Natural killer cell treated with Interleukin-12 subunit alpha and Interleukin-12 subunit beta and Interleukin-15 and Interleukin-18, amount 100 ng/mL, for 72 hours (primary cell): ENCODE measurements at places on chromosomes 6 and 20. TPM values are rescaled to one million over a fixed set of nuclear protein-coding genes. Genes with fewer than 3 reads are reported as not detected.

DNA sequence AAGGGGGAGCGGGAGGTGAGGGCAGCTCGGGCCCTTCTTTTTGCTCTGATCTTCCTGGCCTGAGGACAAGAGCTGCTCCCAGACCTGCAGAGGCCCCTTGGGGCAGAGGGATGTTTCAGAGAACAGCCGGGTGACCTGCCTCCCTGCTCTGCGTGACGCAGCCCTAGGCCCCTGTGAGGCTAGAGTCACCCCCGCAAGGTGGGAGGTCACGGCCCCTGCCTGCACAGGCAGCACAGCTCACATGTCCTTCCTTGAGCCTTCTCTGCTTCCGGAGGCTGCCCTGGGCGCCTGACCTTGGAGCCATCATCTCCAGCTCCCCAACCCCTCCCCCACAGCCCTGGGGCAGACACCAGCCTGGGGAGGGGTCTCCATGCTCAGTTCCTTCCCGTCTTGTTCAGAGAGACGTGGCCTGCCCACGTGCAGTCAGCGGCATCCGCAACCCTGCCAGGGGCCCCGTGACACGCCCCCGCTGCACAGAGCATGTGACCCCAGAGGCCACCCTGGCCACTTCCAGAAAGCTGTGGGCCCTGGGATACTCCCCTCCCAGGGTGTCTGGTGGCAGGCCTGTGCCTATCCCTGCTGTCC, at the start of gene BIRC7:
BIRC7 (plus strand) TSS at position 507 of the 585 bp plus-strand sequence. CDS start 192 bp downstream, outside the sequence.
- no peaks in the 10 kb centered on the region for H3K4me1 ChIP-seq
- peaks cover 19% of the 10 kb centered on the region for H3K27me3 ChIP-seq
- H3K4me3 ChIP-seq, result no peak within 1 kb of the TSS
- no peaks in the 10 kb centered on the region for H3K36me3 ChIP-seq
- no peak for DNase-seq

DNA sequence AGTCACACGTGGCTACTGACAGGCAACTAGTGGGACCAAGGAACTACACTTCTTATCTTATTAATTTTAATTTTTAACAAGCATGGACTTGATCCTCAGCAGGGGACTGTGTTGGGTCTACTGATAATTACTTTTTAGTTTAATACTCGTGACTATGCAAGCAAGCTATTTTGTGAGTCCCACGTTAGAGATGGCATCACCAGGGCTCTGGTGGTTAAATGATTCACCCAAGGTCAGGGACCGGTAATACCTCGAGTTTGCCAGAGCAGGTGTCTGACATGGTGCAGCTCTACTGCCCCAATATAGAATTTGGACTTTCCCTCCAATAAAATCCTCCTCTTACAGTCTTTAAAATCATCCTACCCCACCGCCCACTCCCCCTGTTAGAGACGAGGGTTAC, 98.6 kb upstream of the RIN2 start:
- H3K27me3 ChIP-seq, result peaks cover 20% of the 10 kb centered on the region
- DNase-seq, result no peak
- no peaks in the 10 kb centered on the region for H3K4me1 ChIP-seq
- no peak overlapping the region for H3K4me3 ChIP-seq
- H3K27ac ChIP-seq, result no peak overlapping the region
- no peaks in the 10 kb centered on the region for H3K36me3 ChIP-seq

- peaks cover 30% of the 10 kb centered on the region for H3K36me3 ChIP-seq
- no peaks in the 10 kb centered on the region for H3K27me3 ChIP-seq
- H3K4me3 ChIP-seq, result no peak overlapping the region
- H3K27ac ChIP-seq, result peak overlapping the region; percentile 13
These were observed 23.3 kb downstream of the RNF146 start for GRCh38 chr6:127289934-127290333.

- no peaks in the 10 kb centered on the region for H3K27me3 ChIP-seq
- no peaks in the 10 kb centered on the region for H3K4me1 ChIP-seq
- peak; percentile 12 for DNase-seq
These were observed 14.6 kb upstream of the CDK5RAP1 start for GRCh38 chr20:33415948-33416347.

DNA sequence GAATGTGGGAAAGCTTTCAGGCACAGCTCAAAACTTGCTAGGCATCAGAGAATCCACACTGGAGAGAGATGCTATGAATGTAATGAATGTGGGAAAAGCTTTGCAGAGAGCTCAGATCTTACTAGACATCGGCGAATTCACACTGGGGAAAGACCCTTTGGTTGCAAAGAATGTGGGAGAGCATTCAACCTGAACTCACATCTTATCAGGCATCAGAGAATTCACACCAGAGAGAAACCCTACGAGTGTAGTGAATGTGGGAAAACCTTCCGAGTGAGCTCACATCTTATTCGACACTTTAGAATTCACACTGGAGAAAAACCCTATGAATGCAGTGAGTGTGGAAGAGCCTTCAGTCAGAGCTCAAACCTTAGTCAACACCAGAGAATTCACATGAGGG, 8.7 kb downstream of the ZNF165 start:
- no peaks in the 10 kb centered on the region for H3K4me1 ChIP-seq
- H3K4me3 ChIP-seq, result no peak overlapping the region
- peaks cover 17% of the 10 kb centered on the region for H3K27me3 ChIP-seq
- no peak overlapping the region for H3K27ac ChIP-seq
- peaks cover 31% of the 10 kb centered on the region for H3K36me3 ChIP-seq

GRCh38 chr20:63940472-63941266, 15.5 kb downstream of the UCKL1 start:
- DNase-seq, result no peak
- peaks cover 14% of the 10 kb centered on the region for H3K4me1 ChIP-seq
- peak overlapping the region; percentile 55 for H3K4me3 ChIP-seq
- H3K27ac ChIP-seq, result peak overlapping the region; percentile 49
- no peaks in the 10 kb centered on the region for H3K36me3 ChIP-seq

DNA sequence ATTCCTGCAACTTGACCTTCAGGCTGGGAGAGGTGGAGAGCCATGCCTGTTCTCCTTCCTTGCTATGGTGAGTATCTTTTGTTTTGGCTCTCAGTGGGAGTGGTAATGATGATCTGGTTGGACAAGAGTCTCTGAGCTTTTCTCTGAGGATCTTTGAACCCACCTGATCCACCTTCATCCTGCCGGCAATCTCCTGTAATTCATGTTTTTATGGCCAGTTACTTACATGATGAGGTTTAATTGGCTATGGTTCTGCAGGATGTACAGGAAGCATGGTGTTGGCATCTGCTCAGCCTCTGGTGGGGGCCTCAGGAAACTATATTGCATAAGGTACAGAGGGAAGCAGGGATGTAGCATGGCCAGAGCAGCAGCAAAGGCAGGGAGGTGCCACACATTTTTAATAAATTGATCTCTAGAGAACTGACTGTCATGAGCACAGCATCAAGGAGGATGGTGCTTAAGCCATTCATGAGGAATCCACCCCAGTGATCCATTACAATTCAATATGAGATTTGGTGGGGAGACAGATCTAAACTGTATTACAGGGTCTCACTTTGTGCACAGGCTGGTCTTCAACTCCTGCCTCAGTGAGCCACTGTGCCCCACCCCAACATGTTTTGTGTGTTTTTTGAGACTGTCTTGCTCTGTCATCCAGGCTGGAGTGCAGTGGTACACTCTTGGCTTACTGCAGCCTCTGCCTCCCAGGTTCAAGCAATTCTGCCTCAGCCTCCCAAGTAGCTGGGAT, 10.0 kb downstream of the HSPA1B start:
- H3K4me1 ChIP-seq, result peaks cover 36% of the 10 kb centered on the region
- H3K36me3 ChIP-seq, result peaks cover 28% of the 10 kb centered on the region
- H3K27me3 ChIP-seq, result no peaks in the 10 kb centered on the region
- peak overlapping the region; percentile 90 for H3K4me3 ChIP-seq

GRCh38 chr6:150925976-150926375, 60.5 kb downstream of the MTHFD1L start:
- H3K36me3 ChIP-seq, result peaks cover 7% of the 10 kb centered on the region
- H3K27me3 ChIP-seq, result no peaks in the 10 kb centered on the region
- H3K4me3 ChIP-seq, result no peak overlapping the region
- no peaks in the 10 kb centered on the region for H3K4me1 ChIP-seq

DNA sequence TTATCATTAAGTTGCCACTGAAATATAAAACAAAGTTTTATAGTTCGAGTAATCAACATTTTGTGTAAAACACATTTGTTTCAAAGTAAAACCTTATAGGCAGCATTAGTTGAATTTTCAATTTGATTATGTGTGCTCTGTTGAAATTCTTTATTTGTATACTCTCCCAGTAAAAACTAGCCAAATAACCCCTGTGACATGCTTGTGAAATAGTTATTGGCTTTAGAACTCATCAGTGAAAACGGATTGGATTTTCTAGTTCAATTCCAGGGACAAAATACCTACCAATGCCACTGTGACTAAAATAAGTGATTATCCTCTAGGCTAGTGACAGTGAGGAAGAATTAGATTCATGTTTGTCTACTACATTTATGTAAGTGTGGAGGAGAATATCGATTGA, 212.9 kb downstream of the TMEM200A start:
- H3K4me3 ChIP-seq, result no peak overlapping the region
- no peaks in the 10 kb centered on the region for H3K27me3 ChIP-seq
- peaks cover 37% of the 10 kb centered on the region for H3K4me1 ChIP-seq
- H3K27ac ChIP-seq, result peak overlapping the region; percentile 60

GRCh38 chr20:58450254-58450653, 61.2 kb downstream of the VAPB start:
- peaks cover 16% of the 10 kb centered on the region for H3K4me1 ChIP-seq
- no peak overlapping the region for H3K27ac ChIP-seq
- peaks cover 14% of the 10 kb centered on the region for H3K36me3 ChIP-seq
- no peak overlapping the region for H3K4me3 ChIP-seq
- no peaks in the 10 kb centered on the region for H3K27me3 ChIP-seq

GRCh38 chr20:9021699-9022098, 47.2 kb upstream of the PLCB4 start:
- peaks cover 7% of the 10 kb centered on the region for H3K27me3 ChIP-seq
- DNase-seq, result no peak
- no peak overlapping the region for H3K4me3 ChIP-seq
- H3K36me3 ChIP-seq, result no peaks in the 10 kb centered on the region
- no peak overlapping the region for H3K27ac ChIP-seq

DNA sequence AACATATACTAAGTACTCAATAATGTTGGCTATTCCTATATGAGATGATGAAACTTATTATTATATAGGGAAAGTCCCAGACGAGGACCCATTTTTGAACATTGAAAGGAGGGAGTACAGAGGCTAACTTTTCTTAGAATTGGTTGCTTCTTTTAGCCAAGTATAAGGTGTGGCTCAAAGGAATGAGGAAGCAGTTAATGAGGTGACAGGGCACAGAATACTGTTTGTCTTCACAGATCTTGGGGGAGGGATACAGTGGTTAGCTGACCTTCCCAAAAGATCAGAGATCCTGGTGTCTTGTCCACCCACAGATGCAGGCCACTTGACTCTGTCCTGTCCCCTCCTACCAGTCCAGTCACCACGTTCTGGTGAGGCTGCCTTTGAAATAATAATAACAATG, 67.8 kb upstream of the EPB41L1 start:
- H3K4me1 ChIP-seq, result peaks cover 7% of the 10 kb centered on the region
- DNase-seq, result no peak
- H3K4me3 ChIP-seq, result no peak overlapping the region
- H3K36me3 ChIP-seq, result no peaks in the 10 kb centered on the region
- no peak overlapping the region for H3K27ac ChIP-seq

DNA sequence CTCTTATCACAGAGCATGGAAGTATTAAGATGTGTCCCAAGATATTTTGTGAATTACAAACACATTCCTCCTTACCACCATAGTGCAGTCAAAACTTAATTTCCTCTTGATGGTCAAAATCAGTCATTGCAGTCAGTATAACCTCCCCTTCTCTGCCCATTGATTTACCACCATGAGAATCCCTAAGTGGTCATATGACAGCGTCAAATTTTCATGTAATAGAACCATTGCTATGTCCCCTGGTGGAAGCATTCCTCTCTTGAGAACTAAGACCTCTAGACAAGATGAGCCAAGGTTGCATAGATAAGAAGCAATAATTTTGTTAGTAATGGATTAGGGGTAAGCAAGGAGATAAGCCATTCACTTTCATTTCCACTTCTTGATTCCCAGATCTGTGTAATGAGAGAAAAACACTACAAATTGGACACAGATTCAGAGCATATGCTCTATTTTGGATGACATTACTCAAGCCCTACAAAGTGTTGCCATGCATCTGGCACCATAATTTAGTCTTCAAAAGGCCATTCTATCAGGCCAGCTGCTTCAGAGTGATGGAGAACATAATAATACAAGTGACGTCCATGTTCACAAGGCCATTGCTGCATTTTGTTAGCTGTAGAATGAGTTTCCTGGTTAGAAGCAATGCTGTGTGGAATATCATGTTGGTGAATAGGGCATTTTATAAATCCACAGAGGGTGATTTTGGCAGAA, 49.6 kb upstream of the PDE7B start:
- H3K27me3 ChIP-seq, result no peaks in the 10 kb centered on the region
- no peak overlapping the region for H3K27ac ChIP-seq
- no peak overlapping the region for H3K4me3 ChIP-seq

DNA sequence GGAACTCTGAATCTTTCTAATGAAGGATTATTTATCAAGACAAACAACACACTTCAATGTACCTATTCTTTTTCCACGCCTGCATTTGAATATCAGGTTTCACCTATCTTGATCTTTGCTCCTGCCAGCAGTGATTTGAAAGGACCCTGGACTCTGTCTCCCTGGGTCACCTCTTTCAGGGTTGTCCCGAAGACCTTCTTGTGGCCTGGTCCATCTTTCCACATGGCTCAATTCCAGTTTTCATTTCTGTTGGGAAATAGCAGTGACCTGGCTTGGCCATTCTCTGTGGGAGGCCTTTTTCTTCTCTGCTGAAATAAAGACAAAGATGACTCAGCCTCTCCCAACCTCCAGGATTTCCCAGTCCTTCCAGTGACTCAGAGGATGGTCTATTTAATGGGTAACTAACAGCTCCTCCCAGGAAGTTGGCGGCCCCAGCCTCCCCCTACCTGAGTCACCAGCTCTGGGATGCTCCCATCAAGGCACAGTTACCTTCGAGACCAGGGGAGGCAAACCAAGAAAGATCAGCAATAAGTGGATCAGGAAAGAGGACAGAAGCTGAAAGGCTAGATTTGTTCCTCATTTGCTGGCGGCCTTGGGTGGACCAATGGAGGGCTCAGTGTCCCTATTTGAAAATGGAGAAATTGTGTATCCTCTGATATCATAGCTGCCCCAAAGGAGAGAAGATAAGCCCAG, 120.2 kb upstream of the RNF24 start:
- no peak overlapping the region for H3K27ac ChIP-seq
- no peaks in the 10 kb centered on the region for H3K36me3 ChIP-seq
- no peak overlapping the region for H3K4me3 ChIP-seq
- no peak for DNase-seq
- H3K27me3 ChIP-seq, result peaks cover 32% of the 10 kb centered on the region
- peaks cover 10% of the 10 kb centered on the region for H3K4me1 ChIP-seq

DNA sequence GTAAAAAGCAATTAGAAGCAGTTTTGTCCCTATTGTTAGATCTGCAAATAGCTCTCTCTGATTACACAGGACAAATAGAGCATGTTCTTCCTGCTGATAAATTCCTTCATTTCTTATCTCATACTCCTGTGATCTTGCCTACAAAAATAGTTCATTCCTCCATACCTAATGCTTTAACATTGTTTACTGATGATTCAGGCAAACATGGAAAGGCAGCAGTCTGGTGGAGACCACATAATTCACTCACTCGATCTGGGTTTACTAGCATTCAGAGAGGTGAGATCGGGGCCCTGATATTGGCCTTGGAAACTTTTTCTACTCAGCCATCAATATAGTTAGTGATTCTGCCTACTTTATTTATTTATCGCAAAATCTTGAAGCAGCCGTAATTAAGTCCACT, 20.2 kb downstream of the HLA-DPA1 start:
- no peak overlapping the region for H3K4me3 ChIP-seq
- no peak overlapping the region for H3K27ac ChIP-seq
- peaks cover 20% of the 10 kb centered on the region for H3K27me3 ChIP-seq
- no peaks in the 10 kb centered on the region for H3K36me3 ChIP-seq

- peaks cover 24% of the 10 kb centered on the region for H3K36me3 ChIP-seq
- no peak for DNase-seq
- peak overlapping the region; percentile 30 for H3K4me3 ChIP-seq
- H3K4me1 ChIP-seq, result peaks cover 7% of the 10 kb centered on the region
- H3K27ac ChIP-seq, result peak overlapping the region; percentile 8
- H3K27me3 ChIP-seq, result peaks cover 2% of the 10 kb centered on the region
These were observed 200.5 kb upstream of the CDYL start for GRCh38 chr6:4575714-4576113.

Gene KCNK16
- total RNA-seq, result not detected

Gene CYP21A2
- total RNA-seq, result 1.3 TPM

Gene EEF1A2
- 3.1 TPM for total RNA-seq
